ENCODE measurements at places on chromosomes 4 and X.

- no peak for DNase-seq
These were observed 87.5 kb downstream of the EVC start for GRCh38 chr4:5798462-5798861.

DNA sequence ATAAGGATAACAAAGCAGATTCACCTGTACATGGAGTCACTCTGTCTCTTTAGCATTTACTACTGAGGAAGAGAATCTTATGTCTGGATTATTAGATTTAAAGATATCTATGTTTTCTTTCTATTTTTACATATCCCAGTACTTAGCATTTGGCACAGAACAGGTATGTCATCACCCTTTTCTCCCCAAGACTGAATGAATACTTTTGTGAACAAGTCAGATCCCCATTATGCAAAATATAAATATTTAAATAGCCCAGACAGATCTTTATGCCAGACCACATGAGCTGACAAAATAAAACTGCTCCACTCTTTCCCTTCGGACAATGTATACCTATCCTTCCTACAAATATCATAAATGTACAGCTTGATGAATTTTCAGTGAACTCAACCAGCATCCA is 94.5 kb downstream of the CASK start:
- no peak for DNase-seq

DNA sequence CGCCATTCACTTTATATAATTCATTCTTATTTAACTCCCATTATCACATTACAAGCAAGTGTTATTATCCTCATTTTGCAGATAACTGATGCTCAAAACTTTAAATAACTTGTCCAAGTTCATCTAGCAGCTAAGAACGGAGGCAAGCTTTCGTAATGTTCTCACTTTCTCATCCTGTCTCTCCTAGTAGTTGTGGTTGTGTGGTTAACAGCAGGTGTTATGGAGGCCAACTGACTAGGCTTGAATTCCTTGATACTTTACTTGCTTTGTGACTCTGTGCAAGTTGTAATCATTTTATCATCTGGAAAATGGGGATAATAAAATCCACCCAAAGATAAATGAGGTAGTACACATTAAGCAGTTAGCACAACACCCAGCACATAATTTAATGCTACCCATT is 109.9 kb upstream of the PTPN13 start:
- no peak for DNase-seq

DNA sequence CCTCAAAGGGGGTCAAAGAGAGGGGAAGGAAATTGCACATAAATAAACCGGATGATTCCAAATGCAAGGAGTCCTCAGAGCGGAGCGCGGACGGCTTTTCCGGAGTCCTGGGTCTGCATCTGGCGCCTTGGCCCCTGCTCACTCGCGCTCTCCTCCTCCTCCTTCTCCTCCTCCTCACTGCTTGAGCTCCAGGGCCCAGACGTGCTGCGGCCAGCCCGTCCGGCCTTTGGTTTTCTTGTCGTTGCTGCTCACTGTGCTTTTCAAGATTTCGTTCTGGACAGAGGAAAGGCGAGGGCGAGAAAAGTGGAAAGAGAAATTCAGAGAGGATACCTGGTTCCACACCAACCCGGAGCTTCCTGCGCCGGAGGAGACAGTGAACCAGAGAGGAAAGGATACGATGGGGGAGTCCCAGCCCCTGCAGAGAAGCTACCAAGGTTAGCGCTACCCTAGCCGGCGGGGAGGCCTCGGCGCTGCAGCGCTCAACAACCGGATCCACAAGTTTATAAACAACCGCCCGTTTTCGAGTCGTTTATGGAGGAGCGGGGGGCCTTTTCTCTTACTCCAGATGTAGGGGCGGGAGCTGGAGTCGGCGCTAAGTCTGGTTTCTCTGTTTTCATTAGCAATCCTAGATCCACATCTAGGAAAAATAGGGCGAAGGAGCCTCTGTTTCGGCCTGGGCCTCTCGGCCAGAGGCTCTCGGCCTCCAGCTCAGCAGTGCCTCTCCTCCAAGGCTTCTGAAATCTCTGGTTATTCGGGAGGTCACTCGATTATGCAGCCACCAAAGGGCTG is 2.7 kb downstream of the HAND2 start:
- DNase-seq = no peak

DNA sequence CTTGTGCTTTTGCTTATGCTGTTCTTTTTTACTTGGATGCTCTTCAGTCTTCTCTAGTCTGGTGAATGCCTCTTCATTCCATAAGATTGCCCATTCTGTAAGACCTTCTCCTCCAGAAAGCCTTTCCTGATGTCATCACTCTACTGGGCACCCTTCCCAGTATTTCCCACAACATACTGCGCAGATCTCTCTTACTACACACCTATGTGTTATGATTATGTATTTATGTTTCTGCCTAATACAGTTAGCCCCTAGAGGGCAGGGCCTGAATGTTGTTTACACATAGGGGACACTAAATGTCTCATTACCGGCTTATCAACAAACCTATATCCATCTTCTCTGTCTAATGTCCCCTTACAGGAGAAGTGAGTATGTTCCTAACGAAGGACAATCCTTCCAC is 21.1 kb downstream of the AIFM1 start:
- no peak for DNase-seq

DNA sequence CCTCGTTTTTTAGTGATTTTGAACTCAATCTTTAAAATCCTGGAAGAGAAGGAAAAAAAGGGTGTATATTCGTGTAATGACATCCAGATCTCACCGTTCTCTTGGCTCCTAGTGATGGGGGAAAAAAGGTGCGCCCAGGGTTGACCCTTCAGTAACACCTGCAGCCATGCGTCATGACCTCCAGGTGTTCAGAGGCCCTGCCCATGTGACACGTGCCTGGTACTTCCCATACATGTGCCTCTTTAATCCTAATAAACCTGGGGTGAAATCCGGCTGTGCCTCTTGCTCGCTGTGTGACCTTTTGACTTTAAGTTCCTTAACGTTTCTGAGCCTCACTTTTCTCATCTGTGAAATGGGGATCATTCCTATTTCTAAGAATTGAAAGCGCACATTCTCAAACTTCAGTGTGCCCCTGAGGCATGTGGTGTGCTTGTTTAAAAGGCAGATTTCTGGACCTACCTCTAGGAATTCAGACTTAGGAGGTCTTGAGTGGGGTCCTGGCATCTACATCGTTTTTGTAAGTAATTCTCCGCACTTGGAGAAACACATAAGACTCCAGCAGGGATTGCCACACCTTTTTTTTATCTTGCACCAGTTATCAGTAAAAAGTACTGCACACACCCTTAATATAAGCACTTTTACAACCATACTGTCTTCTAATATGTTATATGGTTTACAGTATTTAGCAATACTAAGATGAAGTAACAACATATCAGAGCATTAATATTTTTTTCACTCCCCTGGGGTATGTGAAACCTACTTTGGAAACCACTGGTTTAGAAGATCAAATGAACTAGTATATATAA is 90.1 kb downstream of the RELL1 start:
- DNase-seq = no peak

DNA sequence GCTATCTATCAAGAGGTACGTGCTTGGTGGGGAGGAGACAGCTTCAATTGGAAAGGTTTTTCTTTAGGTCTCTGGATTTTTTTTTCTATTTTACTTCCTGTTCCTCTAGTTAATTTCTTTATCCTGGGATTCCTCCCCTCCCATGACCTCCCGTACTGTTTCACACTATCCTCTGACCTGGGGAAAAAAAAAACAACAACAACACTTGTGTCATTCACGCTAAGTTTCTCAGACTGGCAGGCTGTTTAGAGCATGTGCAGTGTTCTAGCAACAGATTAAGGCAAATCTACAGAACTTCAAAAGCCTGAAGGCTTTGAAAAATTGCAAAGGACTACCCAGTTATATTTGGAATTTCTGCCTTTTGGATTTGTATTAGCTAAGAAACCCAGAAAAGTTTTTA is 358.4 kb downstream of the ARHGAP24 start:
- no peak for DNase-seq

DNA sequence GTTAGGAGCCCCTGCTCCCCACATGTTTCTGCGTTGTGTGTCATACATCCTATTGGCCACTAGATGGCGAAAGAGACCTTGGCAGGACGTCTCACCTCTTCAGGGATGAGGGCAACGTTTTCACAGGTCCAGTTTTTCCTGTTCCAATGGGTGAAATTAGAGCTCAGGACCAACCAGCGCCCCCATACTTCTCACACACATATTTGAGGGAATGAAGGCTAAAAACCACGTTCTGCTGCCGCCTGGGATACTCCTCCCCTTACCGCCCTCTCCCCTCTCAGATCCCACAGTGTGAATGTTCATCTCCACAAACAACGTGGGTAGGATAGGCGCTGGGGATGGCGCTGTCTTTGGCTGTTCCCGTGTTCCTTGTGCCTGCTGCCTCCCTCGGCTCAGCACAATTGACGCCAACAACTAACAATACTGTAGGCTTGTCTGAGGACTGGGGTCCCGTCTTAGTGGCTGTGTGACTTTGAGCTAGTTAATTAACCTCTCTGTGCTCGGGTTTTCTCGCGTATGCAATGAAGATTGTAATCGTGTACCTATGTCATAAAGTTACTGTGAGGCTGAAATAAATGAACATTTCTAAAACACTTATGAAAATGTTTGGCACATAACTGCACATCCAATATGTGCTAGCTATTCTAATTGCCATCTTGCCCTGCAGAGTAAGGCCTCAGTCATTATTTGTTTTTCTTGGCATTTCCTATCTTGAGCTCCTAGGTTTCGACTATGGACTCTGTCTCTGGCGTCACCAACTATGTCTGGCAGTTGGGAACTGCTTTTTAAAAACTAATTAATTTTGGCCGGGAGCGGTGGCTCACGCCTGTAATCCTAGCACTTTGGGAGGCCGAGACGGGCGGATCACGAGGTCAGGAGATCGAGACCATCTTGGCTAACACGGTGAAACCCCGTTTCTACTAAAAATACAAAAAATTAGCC is 181.3 kb upstream of the STK26 start:
- DNase-seq = peak; percentile 11

DNA sequence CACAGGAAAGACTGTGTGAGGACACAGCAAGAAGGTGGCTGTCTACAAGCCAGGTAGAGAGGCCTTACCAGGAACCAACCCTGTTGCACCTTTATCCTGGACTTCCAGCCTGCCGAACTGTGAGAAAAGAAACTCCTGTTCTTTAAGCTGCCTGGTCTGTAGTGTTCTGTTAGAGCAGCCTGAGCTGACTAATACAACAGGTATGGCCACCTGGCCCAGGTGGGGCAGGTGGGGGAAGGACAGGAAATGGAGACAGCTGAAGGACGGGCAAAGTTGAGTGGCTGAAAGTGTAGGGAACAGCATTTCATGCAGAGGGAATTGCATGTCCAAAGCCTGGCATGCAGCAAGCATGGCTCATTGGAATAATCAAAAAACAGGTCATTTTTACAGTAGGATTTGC is 35.1 kb downstream of the CYTL1 start:
- DNase-seq = no peak

- no peak for DNase-seq
These were observed 467.9 kb downstream of the INPP4B start for GRCh38 chr4:142378179-142378578.

DNA sequence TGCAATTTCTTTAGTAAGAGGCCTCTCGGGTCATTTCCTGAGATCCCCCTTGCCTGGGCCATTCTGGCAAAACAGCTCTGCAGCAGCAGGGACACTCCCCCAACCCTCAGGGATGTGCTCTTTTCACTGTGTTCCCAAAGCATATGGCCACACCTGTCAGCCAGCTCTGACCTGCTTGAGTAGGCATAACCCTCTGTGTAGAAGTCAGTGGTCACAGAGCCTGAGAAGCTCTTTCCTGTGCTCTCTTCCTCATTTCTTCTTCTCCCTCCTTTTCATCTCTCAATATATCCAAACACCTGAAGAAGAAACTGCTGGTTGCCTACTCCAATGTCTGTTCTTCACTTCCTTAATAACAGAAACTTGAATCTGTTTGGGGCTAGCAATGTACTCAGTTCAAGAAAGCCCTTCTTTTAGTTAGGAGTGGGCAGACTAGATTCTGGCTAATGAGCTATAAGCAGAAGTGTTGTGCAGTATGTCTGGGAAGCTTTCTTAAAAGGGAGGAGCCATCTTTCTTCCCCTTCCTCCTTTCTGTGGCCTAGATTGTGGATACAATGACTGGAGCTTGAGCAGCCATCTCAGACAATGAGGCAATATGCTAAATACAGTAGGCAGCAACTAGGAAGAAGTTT is 73.3 kb downstream of the PRPS1 start:
- DNase-seq = no peak

DNA sequence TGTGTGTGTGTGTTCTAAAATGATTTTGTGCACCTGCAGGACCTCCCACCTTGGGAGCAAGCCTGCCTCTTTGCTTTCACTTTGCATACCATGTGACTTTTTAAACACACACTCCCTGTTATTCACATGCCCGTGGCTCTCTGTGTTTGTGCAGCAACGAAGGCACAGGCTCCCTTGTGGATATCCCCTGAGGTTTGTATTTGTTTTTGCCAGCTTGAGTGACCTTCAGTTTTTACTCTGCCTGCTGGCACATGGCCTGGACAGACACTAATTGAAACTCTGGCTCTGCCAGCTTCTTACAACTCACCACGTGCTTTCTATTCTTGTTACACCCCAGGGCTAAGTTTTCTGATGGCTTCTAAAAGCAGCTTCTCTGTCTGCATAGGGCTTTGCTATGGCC is 885.8 kb downstream of the SH3BGRL start:
- no peak for DNase-seq

DNA sequence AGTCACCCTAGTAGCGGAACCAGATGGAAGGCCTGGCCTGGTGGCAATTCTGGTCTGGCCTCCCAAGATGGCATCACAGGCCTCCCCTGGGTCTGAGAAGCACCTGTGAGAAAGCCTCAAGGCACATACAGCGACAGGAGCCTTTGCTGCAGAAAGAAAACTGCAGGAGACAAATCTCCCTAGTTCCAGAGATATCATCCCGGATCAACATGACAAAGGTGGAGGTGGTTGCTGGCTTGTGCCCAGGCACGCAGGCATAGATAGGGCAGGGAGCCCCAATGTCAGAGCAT is 93.6 kb downstream of the BCOR start:
- DNase-seq = no peak

GRCh38 chr4:83440899-83441298 is 14.7 kb downstream of the HELQ start:
- DNase-seq = no peak

All from stimulated activated CD4-positive, alpha-beta T cell treated with anti-CD3 and anti-CD28 coated beads, Interleukin-4, amount 100 ng/mL, for 24 hours (primary cell).